Mucosa of gallbladder (tissue), 1 donor: ENCODE measurements at places on chromosomes 7 and 10. TPM values are rescaled to one million over a fixed set of nuclear protein-coding genes. Genes with fewer than 3 reads are reported as not detected.

TFEC gene
- total RNA-seq: 4.2 TPM

- no peak for DNase-seq
These were observed 325.5 kb upstream of the C7orf33 start for GRCh38 chr7:148264933-148265557.

HTR7 gene
- 1.2 TPM for total RNA-seq

FXYD4 gene
- total RNA-seq: 1.6 TPM

DNA sequence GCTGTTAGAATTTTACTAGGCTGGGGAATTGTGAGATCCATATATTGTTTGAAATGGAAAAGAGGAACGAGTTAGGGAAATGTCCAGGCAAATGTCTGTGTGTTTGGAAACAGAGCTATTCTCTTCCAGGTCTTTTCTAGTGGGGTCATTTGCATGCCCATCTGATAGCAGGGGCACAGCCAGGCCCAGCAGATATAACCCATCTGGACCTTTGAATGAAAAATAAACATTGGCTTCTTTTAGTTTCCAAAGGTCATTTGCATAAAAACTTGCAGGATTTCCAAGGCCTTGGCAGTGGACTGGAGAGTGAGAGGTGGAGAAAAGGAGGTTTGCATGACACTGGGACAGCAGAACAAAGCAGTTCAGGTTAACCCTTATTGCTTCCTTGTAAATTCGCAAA, 188.0 kb upstream of the GPR26 start:
- DNase-seq: no peak

GRCh38 chr7:135930565-135931461, 46.3 kb downstream of the MTPN start:
- DNase-seq: no peak

DNA sequence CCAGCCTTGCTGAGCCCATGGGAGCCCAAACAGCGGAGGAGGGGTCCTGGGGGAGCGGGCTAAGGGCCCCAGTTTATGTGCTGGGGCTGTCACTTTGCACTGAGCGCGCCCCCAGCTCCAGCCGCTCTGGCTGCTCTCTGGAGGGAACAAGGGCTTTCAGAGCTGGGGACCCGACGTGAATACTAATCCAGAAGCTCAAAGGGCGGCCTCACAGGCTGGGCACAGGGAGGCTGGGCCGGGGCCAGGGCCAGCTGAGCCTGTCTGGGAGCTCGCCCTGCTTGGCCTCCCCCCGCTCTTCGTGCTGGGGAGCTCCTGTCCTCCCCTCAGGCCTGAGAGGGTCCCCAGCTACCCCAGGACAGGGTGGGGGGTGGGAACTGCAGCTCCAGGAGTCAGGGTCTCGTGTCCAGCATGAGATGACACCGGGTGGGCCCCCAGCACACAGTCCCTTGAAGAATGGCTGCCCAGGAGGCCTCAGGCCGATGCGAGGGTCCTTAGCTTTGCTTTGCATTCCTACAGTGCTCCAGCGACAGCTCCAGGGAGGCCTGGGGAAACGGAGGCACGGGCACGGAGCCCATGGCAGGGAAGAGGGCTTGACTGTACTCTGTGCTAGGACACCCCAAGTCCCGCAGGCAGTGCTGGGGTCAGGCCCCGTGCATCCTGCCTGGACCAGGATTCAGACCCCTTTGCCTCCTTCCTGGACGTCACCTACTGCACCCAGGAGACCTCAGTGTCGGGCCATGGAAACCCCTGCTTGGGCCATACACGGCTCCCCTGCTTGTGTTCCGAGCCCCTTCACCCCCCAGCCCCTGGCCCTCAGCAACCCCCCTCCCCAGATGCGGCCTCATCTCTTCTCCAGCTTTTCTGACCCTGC, 5.8 kb upstream of the AMZ1 start:
- DNase-seq: no peak

- DNase-seq: no peak
These were observed 229.9 kb upstream of the MKLN1 start for GRCh38 chr7:131097662-131098376.

DNA sequence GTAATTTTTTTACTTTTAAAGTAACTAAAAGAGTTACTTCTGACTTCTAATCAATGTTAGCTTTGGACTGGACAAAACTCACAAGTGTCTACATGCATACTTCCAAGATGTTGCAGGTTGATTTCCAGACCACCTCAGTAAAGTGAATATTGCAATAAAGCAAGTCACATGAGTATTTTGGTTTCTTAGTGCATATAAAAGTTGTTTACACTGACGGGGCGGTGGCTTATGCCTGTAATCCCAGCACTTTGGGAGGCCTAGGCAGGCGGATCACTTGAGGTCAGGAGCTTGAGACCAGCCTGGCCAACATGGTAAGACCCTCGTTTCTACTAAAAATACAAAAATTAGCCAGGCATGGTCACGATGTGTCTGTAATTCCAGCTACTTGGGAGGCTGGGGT, 40.8 kb downstream of the PANK1 start:
- no peak for DNase-seq
